ENCODE measurements at places on chromosomes 16 and 17.
A peak's percentile ranks its signal among the peaks of the same experiment; 100 is the strongest.

DNA sequence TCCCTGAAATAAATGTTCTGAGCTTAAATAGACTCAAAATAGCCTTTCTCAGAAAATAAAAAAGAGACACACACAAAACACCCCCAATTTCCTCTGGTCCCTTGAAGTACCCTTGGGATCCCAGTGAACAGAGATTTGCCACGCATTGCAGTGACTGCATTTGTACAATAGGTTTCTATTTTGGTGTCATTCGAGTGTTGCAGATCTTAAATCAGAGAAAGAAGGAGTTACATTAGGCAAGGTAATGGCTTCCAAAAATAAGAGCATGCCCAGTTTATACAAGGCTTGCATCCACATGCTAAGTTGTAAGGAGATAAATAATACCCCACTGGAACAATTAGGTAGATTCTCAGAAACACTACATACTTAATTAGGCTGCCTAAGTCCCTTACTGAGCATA is 2.2 kb downstream of the TOX3 start:
- DNase-seq, result no peak

- no peak for DNase-seq
These were observed 845 bp upstream of the NAT9 start for GRCh38 chr17:74776990-74777389.

DNA sequence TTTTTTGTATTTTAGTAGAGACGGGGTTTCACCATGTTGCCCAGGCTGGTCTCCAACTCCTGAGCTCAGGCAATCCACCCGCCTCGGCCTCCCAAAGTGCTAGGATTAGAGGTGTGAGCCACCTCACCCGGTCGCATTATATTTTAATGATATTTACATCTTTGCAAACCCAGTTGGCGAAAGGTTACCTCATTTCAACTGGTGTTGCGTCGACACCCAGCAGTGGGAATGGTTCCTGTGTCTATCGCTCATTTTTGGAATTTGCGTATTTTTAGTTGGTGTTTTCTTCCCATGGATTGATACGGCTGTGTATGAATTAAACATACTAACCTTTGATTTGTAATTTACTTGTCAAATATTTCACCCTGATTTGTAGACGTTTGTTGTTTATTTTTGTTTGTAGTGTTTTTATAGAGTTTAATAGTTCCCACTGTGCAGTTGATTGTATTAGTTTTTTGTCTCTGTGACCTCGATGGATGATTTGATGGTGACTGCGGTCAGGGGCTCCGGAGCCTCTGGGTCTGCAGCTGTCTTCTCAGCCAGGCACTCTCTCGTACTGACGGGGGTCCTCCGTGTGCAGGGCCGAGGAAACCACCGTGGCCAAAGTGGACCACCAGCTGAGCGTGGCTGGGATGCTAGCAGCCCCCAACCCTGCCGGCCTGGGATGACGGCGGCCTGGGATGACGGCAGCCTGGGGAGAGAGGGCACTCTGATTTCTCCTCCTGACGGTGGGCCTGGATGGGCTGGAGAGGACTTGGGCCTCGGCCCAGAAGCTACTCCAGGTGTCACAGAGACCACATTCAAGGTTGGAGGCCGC is 4.0 kb downstream of the CD7 start:
- DNase-seq, result no peak

- peak; percentile 62 for DNase-seq
These were observed 11.8 kb downstream of the GNPTG start for GRCh38 chr16:1363501-1364041.

- no peak for DNase-seq
These were observed 84.2 kb upstream of the LGALS9 start for GRCh38 chr17:27546624-27547300.

GRCh38 chr17:28896491-28896883 is 1.0 kb downstream of the FLOT2 start:
- no peak for DNase-seq

- DNase-seq, result no peak
These were observed 514.4 kb upstream of the SALL1 start for GRCh38 chr16:51665436-51665998.

Data from naive thymus-derived CD8-positive, alpha-beta T cell (primary cell).